ENCODE measurements at places on chromosomes 5 and 9.

- no peak for DNase-seq
Measured at GRCh38 chr9:1747417-1747967, 267.7 kb upstream of the SMARCA2 start.

- no peak for DNase-seq
Measured at GRCh38 chr5:17120209-17120608, 97.2 kb upstream of the BASP1 start.

DNA sequence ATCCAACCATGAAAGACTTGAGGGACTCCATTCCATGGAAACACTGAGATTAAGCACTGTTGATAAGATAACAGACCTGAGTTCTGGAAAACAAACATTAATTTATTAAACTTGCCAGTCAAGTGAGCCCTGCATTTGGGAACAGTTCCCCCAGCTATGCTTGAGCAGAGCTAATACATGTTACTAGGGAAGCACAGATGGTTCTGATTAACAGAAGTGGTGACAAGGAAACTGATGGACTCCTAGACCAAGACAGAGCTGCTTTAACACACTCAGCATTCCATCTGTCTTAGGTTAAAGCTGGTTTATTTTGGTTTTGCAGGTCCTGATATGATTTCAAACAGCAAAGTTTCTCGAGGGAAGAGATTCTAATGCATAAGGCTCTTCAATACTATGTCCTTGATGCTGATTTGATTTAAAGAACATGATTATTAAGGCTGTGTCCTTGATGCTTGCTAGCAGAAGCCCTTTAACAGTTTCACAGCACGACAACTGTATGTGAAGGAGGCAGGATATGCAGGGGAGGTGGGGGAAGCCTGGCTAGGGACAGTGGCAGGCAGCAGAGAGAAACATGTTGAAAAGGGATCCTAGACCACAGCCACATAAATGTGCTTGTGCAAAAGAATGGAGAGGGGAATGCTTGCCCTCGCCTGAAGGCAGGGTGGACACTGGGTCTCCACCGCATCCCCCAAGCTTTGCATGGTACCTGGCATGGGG is 66.2 kb downstream of the ACTBL2 start:
- DNase-seq = no peak

DNA sequence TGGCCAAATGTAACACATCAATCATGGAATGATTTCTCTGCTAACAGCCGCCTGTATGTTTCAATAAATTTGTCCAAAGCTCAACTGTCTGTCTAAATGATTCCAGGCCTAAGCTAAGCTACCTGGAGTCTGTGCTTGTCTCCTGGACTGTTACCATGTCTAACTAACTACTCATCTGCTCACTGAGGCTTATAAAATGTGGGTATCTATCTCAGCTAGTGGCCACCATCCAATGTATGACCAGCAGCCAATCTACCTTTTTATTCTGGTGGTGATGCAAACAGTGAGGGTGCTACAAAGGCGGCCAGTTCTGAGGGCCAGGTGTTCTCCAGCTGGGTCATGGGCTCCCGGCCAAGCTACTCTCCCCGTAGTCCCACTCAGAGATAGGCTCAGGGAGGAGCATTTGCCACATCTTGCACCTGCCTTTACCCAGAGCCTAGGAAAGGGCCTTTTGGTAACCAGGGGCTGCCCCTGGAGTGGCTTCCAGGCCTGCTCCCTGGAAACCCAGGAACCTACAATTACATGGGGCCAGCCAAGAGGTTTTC is 59.1 kb downstream of the PFDN1 start:
- no peak for DNase-seq

DNA sequence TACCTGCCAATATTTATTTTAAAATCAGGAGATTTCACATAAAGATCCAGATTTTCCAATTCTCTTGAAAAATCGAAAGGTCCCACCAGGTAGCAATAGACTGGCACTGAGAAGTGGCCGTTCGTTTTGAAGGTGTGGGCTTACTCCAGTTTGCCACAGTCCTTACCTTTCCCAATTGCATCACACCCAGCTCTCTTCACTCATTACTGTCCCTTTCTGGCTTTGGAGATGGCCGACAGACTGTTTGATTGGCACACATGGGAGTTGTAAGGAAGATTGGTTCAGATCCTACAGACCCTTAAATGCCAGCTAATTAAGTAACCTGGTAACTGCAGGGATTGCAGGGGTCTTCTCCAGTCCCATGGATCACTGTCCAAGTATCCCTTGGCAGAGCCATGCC is 68.7 kb upstream of the LARP1 start:
- no peak for DNase-seq

- no peak for DNase-seq
Measured at GRCh38 chr5:167507463-167508233, 783.8 kb upstream of the WWC1 start.

GRCh38 chr5:120419127-120419526 is 45.0 kb upstream of the PRR16 start:
- no peak for DNase-seq

GRCh38 chr5:45038366-45038987 is 229.7 kb downstream of the MRPS30 start:
- no peak for DNase-seq

GRCh38 chr9:78053627-78054026 is 22.0 kb upstream of the GNAQ start:
- no peak for DNase-seq

DNA sequence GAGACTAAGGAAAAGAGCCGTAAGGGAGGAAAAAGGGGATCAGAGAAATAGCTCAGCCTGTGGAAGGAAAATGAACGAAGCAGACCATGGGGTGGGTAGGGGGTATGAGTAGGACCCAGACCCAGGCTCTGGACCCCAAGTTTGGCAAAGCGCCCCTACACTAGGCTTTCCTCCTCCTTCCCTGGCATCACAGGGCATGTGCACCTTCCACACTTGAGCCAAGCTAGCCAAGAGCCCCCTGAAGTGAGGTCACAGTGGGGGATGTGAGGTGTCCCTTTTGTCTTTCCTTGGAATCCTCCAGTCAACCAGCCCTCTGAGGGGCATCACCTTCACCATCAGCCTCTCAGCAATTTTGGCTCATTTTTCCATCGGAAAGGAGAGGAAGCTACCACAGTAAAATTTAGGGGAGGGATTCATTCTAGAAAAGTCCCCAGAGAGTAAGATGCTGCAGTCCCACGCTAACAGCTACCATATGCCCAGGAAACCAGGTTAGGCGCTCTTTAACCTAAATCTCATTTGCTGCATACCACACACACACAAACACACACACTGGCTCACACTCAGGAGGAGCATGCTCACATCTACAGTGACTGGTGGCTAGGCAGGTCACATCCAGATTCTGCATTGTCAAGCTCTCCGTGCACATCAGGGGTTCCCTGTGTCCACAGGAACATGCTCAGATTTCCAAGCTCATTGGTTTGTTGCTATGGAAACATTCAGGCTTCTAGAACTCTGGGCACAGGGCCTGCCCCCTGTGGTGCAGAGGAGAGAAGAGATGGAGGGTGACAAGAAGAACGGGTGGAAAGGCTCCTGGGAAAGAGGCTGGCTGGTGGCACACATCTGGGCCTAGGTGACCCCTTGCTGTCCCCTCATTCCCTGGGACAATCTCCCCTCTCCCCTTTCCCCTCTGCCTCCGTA is 9.9 kb downstream of the REEP2 start:
- DNase-seq = no peak

- DNase-seq = no peak
Measured at GRCh38 chr5:122478741-122479442, 166.9 kb downstream of the SNCAIP start.
